ENCODE measurements at places on chromosomes 1 and 21.

GRCh38 chr1:67579623-67580394 is 105.2 kb upstream of the GADD45A start:
- DNase-seq: no peak

- DNase-seq: peak; percentile 23
Observed at GRCh38 chr1:84888753-84889152, 4.3 kb downstream of the LPAR3 start.

DNA sequence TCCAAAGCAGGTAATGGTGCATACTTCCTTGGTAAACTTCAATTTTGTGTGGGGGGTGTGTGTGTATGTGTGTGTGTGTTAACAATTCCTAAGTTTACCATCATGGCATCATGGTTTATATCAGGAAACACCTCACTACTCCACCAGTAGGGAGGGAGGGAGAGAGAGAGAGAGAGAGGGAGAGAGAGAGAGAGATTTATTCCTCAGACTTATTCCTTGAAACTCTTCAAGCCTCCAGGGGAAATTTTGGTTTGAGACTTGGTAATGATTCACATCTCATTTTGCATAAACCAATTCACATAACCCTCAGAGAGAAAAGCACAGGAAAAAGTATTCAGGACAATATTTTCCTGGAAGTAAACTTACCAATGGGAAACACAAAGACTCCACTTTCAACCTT is 115.0 kb downstream of the TTLL7 start:
- DNase-seq: no peak

DNA sequence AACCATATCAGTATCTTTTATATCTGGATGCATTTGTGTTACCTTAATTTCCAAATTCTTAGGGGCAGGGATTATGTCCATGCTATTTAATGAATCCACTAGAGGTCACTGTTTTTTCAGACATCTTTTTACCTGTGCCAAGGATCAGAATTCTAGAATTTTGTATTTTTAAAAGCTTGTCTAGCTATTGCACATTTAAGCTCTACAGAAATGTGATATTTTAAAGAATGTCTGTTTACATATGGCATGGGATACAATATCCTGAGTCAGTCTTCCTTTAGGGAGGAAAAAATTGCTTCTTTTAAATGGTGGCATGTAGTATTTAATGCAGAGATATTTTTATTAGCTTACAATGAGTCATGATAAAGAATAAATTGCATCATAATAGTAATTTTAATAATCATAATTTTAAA is 11.3 kb downstream of the RPAP2 start:
- DNase-seq: no peak

DNA sequence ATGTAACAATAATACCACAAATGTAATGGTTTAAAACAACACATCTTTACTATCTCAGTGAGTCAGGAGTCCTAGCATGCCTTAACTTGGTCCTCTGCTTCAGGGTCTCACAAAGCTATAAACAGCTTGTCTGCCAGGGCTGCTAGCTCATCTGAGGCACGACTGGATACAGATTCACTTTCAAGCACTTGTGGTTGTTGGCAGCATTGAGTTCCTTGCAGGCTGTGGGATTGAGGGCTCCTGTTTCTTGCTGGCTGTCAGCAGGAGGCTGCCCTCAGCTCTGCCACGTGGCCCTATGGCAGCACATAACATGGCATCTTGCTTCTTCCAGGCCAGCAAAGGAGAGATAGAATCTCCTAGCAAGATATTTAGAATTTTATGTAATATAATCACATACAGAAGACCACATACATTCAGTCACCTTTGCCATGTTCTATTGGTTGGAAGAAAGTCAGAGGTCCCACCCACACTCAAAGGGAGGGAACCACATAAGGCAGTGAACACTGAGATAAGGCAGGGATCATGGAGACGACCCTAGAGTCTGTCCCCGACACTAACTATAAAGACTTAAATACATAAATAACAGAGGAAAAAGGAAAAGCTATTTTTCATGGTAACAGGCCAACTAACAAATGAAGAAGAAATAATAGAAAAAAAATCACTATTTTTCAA is 18.9 kb upstream of the IPP start:
- no peak for DNase-seq

GRCh38 chr1:67760030-67760821 is 73.0 kb downstream of the GNG12 start:
- peak; percentile 31 for DNase-seq

DNA sequence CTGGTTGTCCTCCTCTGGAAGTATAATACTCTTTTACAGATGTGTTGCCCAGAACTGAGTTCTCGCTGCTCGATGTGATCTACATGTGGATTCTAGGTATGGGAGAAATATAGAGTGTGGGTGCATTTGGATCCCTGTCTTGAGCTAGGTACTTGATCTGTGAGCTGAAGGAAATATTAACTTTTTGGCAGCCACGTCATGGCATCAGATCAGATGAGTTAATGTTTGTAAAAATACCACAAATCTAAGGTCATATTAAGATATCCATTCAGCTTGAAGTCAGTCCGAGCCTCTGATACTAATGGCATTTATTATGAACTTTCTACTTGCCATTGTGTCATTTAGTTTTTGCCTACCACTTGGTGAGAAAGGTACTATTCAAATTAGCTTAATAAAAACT is 24.6 kb downstream of the MAPKAPK2 start:
- no peak for DNase-seq

- DNase-seq: no peak
Observed at GRCh38 chr21:28523367-28523766, 469.3 kb downstream of the LTN1 start.

DNA sequence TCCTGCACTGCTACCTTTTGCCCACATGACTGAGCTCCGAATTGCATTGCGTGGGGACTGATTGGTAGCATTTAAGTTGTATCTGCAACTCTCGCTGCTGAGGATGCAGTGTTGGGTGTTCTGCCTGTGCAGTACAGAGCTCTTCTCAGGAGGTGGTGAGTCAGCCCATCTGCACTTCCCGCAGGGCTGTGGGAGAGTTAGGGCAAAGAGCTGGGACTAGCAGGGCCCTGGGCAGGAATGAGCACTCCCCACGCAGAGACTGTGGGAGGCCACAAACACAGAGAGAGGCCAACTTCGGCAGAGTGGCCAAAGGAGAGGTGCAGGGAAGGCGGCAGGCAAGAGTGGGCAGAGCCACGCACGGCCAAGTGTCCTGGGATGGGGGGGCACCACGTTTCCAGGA is 244.7 kb downstream of the SIPA1L2 start:
- no peak for DNase-seq

DNA sequence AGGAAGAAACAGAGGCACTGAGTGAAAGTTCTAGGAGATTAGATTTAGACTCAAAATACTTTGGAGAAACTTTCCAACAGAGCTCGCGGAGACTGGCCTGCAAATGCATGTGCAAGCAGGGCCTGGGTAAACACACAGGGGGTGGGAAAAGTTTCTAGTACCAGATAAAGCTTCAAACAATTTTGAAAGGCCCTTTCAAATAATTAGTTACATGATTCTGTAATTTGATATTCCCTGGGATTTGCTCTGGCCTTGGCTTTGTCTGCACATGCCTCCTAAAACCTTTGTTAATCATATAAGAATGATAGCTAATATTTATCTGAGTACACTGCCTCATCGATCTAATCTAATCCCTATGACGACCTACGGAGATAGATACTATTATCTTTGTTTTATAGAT is 31.3 kb downstream of the VTCN1 start:
- no peak for DNase-seq

Measured in stimulated activated CD4-positive, alpha-beta T cell treated with anti-CD3 and anti-CD28 coated beads, TNF-alpha, amount 100 ng/mL, for 4 hours (primary cell).